ENCODE measurements at places on chromosomes 7 and 10.

DNA sequence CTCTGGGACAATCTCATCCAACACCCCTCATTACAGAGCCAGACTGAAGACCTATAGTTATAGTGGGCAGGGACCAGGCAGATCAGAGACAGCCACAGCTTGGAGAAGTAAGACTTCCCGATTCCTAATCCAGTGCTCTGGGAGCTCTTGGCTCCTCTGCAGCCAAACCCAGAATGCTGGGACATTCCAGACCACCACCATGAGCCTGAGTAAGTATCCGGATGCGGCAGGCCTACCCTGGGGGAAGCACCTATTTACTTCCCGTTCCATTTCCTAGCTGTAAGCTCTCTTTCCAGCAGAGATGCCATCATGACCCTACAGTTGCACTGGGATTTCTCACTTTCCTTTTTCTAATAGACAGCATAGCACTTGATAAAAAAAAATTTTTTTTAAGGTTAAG is 16.4 kb downstream of the HIP1 start:
- DNase-seq: no peak

DNA sequence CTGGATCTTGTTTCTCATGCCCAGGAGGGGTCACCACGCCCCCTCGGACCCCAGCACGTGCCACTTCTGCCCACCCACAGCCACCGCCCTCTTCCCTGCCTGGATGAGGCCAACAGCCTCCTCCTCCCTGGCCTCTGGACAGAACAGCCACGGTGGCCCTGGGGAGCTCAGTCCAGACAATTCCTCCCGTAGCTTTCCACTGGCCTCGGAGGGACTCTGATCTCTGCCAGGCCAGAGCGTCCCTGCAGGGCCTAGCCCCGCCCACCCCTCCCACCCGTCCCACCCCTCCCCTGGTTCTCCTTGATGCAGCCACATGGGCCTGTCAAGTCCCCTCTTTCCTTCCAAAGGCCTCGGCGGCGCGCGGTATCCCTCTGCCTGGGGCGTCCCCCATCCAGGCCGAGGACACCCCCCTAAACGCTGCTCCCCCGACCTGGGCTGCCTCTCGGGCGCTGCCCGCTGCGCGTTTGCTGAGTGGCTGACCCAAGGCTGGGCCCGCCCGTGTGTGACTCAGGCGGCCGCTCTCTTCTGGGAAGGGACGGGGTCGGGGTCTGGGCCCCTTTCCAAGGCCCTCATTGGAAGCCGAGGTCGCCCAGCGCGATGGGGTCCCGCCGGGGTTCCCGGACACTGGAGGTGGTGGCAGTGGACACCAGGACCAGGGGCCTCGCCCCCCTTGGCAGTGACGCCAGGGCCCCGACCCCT is 557 bp downstream of the TMEM120A start:
- DNase-seq: no peak

- no peak for DNase-seq
These were observed 38.4 kb downstream of the PLPP4 start for GRCh38 chr10:120495226-120496009.

DNA sequence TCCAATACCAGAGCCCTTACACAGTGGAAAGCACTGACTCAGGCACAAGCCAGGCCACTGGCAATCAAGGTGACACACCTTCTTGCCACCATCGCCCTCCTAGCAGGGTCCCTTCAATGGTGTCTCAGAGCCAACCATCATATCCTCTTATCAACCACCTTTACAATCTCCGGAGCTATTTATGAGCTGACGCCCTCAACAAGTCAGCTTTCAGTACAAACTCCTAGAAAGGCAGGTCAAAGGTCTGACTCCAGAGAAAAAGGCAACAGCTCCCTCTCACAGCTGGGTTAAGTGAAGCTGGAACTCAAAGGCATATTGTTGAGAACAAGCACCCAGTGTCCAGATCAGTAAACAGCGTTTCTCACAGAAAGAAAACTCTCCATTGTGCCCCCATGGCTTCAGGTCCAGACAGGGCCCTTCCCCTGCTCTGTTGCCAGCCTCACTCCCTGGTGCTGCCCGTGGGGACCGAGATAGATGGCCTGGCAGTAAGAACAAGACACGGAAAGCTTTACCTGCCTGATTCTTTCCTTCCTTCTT is 2.4 kb downstream of the ZNF3 start:
- no peak for DNase-seq

- no peak for DNase-seq
These were observed 133.4 kb upstream of the PTN start for GRCh38 chr7:137476937-137477336.

DNA sequence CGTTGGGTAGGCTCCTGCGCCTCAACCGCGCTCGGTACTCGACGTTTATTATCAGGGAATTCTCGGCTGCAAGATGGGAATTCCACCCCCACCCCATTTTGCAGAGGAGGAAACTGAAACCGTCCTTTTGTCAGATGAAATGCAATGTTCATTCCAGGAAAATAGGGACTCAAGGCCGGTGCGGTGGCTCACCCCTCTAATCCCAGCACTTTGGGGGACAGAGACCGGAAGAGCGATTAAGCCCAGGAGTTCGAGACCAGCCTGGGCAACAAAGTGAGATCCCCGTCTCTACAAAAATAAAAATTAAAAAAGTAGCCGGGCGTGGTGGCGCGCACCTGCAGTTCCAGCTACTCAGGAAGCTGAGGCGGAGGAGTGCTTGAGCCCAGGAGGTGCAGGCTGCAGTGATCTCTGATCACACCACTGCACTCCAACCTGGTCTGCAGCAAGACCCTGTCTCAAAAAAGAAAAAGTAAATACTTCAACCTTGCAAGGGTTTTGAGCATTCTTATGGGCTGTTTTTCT is 720 bp upstream of the RFC2 start:
- DNase-seq: no peak

DNA sequence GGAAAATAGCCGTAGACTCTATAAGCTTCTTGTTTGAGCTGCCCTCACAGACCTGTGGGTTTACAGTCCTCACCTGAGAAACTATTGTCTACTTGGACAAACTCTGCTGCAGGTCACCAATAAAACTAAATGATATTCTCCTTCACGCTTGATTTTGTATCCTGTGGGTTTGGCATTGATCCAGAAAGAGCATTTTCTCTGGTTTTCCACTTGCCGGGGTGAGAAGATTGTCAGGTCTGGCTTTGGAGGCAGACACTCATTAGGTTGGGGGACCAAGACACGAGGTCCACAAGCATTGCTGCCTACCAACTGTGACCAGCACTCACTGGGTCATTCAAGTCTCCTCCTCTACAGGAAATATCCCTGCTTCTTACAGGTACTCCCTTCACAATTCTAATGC is 68.5 kb downstream of the CDC14C start:
- DNase-seq: no peak

Data from GM04503 (cell line).